ENCODE measurements at places on chromosomes 12 and 14.

DNA sequence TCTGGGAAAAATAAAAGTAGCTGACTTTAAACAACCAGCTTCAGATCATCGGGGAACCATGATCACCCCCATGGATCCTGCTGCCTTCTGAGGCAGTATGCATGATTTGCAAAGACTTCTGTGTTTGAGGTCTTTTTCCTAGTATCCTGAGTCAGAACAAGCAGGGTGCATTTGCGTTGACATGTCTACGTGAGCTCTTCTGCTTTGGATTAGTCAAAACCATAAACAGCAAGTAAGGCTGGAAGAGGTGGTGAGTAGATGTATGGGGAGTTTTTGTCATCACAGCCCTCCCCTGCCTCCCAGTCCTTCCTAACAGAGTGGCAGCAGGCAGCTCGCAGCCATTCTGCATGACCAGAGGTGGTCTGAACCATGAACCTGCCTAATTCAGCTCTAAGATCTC, 24.1 kb downstream of the PLEKHG7 start:
- no peak for DNase-seq

DNA sequence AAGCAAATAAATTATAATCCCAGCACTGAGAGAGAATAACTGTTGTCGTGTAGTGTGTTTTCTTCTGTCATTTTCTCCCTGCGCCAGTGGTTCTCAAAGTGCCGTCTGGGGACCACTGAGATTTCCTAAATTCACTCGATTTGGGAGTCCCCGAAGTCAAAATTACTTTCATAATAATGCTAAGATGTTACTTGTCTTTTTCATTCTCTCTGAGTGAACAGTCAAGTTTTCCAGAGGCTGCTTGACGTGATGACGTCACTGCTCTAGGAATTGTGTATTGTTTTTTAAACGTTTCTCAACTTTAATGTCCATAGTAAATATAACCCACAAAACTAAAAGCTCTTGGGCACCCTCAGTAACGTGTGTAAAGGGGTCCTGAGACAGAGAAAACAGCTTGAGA, 796 bp upstream of the POP5 start:
- no peak for DNase-seq

DNA sequence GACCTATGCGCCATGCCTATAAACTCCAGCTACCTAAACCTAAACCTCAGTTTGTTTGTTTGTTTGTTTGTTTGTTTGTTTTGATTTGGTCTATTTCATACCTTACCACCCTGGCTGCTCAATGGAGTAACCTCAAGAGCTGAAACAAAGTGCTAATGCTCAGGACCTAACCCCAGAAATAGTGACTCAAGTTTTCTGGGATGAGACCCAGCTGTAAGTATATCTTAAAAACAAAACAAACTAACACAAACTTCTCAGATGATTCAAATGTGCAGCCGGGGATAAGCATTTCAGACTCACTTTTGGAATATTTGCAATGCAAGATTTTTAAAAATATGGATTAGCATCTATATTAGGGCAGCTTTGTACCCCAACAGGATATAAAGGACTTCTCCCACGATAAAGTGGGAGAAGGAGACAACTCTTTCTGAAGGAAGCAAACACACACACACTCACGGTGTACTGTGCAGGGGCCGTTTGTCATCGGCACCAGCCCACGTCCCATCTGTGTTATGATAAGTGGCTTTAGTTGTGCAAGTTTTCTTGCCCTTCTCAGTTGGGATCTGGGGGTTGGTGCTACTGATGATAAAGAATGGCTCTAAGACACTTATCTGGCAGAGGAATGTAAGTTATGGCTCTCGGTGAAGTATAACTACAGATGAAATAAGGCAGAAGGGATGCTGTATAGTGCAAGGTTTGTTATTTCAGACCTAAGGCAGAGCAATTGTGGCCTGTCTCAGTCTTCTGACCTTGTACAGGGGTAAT, 516.7 kb upstream of the TMEM132C start:
- DNase-seq, result no peak

GRCh38 chr12:103955811-103956508, 9.7 kb upstream of the TDG start:
- DNase-seq, result peak; percentile 12

GRCh38 chr12:29073631-29074239, 75.3 kb upstream of the FAR2 start:
- peak; percentile 32 for DNase-seq

DNA sequence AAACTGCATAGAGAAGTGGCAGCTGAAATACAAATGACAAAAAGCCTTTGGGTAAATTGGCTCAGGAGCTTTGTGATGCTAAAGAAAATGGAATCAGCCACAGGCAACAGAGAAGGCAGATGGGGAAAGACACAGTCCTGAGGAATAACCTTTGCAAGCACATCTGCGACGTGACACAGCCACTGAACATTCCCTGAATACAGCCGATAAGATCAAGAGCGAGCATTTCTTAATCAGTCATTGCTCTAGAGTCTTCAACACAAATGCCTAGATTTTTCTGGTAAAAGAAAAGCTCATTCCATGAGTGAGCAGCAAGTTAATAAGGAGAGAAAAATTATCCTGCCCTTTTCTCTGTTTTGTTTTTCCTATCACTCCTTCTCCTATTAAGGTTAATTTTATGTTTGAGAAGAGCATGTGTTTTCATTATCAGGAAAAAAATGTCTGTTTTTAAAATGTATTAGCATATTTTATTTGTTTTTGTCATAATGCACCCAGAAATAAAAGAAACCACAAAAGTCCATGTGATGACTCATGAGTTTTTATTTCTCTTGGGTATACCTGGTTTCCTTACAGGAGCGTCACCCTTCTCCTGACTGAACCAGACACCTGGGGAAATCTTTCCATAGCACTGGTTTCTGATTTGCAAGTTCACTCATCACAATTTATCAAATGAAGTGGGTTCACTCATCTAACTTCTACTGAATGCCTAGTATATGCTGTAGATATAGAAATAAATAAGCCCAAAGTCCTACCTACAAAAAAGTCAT, 45.4 kb upstream of the PCED1B start:
- DNase-seq, result no peak

DNA sequence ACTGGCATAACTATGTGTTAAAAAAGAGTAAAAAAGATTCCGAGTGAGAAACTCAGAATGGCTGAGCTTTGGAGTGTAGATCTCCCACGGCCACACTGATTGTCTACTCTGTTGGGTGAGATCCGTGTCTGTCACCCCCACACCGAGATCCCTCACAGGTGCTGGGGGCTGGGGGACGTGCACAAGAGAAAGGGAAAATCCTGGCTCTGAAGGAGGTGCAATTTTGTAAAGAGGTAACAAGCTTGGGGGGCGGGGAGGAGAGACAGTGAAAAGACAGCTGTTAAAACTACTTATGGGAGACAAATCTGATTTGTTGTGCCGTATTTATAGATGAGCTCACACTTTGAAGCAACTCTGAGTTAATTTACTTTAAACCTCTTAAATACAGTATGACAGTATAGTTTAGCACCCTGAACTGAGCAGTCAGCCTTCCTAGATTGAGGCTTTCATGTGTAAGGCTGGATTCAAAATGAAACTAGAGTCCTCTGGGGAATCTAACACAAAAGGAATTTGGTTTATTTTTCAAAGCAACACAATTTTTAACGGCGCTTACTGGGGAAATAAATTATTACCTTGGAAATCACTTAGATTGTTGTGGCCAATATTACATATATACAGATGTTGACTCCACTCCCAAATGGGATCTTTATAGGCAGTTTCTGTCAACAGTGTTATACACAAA, 167.4 kb upstream of the RGS6 start:
- DNase-seq, result no peak

- DNase-seq, result no peak
These were observed 45.6 kb downstream of the FNTB start for GRCh38 chr14:65032319-65032718.

GRCh38 chr12:116547955-116548501, 11.2 kb upstream of the MAP1LC3B2 start:
- DNase-seq, result no peak

DNA sequence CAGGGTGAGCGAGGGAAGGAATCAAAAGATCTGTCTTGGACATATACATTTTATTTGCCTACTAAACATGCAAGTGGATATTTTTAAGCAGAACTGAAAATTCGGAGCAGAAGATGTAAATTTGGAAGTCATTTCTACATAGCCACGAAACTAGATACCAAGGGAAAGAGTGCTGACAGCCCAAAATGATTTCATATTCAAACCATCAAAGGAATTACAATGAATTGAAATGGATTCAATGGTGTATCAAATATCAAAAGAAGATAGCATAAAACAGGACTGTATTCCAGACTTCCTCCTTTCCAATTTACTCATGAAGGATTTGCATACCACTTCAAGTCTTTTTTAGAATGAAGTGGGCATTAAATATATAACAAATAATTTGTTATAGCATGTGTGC, 313.5 kb upstream of the KITLG start:
- no peak for DNase-seq

DNA sequence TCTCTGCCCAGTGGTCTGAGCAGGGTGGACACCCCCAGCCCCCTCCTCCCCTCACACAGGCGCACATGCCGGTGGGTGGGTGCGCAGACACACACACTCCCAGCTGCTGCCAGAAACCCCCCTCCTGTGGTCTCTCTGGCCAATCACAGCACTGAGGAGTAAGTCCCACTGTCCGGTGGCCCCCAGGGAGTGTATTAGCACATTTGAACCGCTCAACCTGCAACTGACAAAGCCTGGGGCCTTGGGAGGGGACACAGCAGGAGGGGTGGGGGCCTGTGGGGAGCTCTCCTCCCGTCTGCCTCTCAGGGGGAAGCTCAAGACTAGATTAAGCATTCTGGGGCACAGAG, 11.7 kb downstream of the FIGNL2 start:
- DNase-seq, result no peak

GRCh38 chr12:121620333-121620891, 5.9 kb upstream of the ORAI1 start:
- no peak for DNase-seq

DNA sequence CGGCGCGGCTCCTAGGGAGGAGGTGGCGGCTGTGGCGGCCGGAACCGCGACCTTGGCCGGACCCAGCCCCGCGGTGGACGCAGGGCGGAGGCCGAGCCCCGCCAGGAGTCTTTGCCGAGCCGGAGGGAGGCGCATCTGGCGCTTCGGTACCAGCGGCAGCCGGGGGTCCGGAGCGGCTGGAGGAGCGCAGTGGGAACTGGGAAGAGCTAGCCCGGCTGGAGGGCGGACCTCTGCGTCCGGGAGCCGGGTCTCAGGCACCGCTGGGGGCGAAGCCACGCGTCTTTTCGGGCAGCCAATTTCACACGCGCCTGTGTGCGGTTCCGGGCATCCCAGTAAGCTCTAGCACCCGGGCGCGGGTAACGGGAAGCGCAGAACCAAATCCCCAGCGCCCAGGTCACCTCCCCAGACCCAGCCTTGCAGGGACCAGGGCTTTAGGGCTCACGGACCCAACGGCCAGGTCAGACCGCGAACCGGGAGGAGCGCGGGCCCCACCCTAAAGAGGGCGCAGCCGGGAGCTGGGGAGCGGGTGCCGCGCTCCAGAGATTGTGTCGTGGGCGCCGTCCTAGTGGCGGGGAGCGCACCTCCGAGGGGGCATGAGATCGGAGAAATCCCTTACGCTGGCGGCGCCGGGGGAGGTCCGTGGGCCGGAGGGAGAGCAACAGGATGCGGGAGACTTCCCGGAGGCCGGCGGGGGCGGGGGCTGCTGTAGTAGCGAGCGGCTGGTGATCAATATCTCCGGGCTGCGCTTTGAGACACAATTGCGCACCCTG, 89.4 kb downstream of the GALNT8 start:
- no peak for DNase-seq

DNA sequence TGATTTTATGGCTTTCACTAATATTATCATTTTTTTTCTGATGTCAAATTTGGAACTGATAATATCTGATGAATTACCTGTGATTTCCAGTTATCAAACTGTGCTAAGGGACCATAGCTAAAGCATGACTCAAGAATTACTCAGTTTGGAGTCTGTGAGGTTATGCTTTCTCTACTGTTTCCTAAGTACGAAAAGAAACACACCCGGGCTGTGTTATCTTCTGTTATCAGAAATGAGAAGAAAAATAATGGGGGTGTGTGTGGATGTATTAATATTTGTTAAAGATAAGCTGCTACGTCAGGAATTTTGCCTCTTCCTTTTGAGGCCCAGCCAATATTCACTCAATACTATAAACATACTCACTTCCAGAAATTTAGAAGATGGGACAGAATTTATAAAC, 1401.9 kb upstream of the FLRT2 start:
- no peak for DNase-seq

Data from NCI-H1105 (cell line).